ENCODE measurements at places on chromosomes 12 and 14. TPM values are rescaled to one million over a fixed set of nuclear protein-coding genes. Genes with fewer than 3 reads are reported as not detected.

GRCh38 chr14:99791476-99792209 lies 1.6 kb upstream of the EML1 start:
- H3K4me3 ChIP-seq, result no peak overlapping the region
- H3K4me1 ChIP-seq, result peaks cover 33% of the 10 kb centered on the region
- no peaks in the 10 kb centered on the region for H3K36me3 ChIP-seq
- peak overlapping the region; percentile 91 for H3K27ac ChIP-seq
- peaks cover 54% of the 10 kb centered on the region for H3K27me3 ChIP-seq

DNA sequence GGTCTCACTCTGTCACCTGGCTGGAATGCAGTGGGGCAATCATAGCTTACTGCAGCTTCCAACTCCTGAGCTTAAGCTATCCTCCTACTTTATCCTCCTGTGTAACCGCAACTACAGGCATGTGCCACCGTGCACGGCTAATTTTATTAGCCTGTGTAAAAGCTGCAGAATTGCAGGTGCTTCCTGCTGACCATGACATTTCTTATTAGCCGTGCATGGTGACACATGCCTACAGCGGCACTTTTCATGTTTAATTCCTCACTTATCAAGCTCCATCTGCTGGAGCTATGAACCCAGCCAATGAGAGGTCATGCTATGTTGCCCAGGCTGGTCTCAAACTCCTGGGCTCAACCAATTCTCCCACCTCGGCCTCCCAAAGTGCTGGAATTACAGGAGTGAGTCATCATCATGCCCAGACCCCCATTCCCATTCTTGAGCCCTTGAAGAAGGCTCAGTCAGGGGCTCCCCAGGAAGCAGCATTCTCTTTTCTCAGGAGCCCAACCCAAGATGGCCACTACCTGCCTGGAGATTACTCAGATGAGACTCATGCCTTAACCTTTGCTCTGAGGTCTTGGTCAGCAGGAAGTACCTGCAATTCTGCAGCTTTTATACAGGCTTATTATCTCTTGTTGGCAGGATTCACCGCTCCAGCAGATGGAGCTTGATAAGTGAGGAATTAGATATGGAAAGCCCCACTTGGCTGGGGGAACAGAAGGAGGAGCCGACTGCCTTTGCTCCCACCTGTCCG lies 503.2 kb downstream of the MED13L start:
- no peaks in the 10 kb centered on the region for H3K36me3 ChIP-seq
- H3K27ac ChIP-seq, result no peak overlapping the region

ERH gene
- total RNA-seq, result 52.7 TPM

DNA sequence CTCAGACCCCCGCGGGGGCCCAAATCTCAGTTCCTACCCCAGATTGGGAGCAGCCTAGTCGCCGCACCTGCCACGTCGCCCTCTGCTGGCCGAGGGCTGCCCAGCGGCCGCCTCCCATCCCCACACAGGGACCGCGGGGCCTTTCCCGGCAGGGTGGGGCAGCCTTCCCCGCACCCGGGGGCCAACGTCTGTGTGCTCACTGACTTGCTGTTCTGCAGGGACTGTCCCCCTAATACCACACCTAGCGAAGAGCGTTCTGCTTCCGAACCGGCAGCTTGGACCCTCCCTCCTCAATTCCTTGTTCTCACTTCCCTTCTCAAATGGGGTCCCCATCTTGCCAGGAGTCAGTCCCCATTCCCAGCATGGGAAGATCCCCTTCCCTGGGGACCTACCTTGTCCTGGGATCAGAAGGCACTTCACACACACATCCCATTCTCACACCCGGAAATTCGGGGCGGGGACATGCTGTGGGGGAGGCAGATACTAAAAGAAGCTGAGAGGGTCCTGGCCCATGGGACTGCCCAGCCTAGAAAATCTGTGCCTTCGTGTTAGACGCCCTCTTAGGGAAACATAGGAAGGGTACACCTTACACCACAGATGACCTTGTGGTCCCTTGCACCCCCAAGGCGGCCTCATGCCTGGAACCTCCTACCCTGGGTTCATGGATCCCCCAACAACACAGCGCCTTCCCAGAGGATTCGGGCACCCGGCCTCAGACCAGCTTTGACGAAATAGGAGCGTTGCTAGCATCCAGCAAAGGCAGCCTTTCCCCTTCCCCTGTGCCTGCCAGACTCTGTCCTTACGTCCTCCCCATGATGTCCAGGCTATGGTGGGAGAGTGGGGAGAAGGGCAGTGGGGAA lies 16.4 kb downstream of the ACVRL1 start:
- peak overlapping the region; percentile 73 for H3K27ac ChIP-seq
- H3K27me3 ChIP-seq, result no peaks in the 10 kb centered on the region
- H3K4me1 ChIP-seq, result peaks cover 4% of the 10 kb centered on the region
- peak; percentile 72 for DNase-seq
- H3K4me3 ChIP-seq, result no peak overlapping the region

GRCh38 chr14:106038263-106038662 lies 511.9 kb downstream of the TMEM121 start:
- H3K4me1 ChIP-seq, result no peaks in the 10 kb centered on the region
- no peak for DNase-seq
- H3K27ac ChIP-seq, result no peak overlapping the region
- no peaks in the 10 kb centered on the region for H3K36me3 ChIP-seq

LRRIQ1 gene
- not detected for total RNA-seq

CDH24 gene
- 1.2 TPM for total RNA-seq

- DNase-seq, result peak; percentile 13
- no peak overlapping the region for H3K4me3 ChIP-seq
- peak overlapping the region; percentile 10 for H3K27ac ChIP-seq
- H3K27me3 ChIP-seq, result no peaks in the 10 kb centered on the region
These were observed 21.9 kb upstream of the MAP1LC3B2 start for GRCh38 chr12:116537101-116537904.

GRCh38 chr12:124746649-124747425 lies 116.8 kb downstream of the SCARB1 start:
- no peak overlapping the region for H3K4me3 ChIP-seq
- no peak for DNase-seq
- peaks cover 22% of the 10 kb centered on the region for H3K4me1 ChIP-seq
- H3K27me3 ChIP-seq, result no peaks in the 10 kb centered on the region

- H3K4me1 ChIP-seq, result peaks cover 26% of the 10 kb centered on the region
- no peak overlapping the region for H3K4me3 ChIP-seq
- peaks cover 31% of the 10 kb centered on the region for H3K36me3 ChIP-seq
- no peak for DNase-seq
- no peak overlapping the region for H3K27ac ChIP-seq
These were observed 7.2 kb downstream of the NAB2 start for GRCh38 chr12:57096099-57096572.

DNA sequence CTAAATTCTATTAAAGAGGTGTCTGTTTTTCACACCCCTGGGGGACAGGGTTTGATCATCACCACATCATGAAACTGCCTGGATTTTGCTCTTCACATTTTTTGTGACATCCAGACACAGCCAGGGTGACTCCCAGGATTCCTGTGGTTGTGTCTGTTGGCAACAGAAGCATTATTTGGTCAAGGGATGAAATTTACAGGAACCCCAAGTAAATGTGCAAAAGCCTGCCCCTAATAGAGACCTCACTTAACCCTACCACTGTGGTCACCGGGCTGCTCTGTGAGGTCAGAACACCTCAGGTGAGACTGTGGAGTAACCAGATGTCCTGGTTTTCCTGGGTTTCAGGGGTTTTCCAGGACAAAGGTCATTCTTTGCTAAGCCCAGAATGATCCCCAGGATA lies 103.8 kb downstream of the DAD1 start:
- H3K4me3 ChIP-seq, result no peak overlapping the region
- no peaks in the 10 kb centered on the region for H3K4me1 ChIP-seq
- no peak overlapping the region for H3K27ac ChIP-seq
- no peak for DNase-seq
- H3K27me3 ChIP-seq, result no peaks in the 10 kb centered on the region

DNA sequence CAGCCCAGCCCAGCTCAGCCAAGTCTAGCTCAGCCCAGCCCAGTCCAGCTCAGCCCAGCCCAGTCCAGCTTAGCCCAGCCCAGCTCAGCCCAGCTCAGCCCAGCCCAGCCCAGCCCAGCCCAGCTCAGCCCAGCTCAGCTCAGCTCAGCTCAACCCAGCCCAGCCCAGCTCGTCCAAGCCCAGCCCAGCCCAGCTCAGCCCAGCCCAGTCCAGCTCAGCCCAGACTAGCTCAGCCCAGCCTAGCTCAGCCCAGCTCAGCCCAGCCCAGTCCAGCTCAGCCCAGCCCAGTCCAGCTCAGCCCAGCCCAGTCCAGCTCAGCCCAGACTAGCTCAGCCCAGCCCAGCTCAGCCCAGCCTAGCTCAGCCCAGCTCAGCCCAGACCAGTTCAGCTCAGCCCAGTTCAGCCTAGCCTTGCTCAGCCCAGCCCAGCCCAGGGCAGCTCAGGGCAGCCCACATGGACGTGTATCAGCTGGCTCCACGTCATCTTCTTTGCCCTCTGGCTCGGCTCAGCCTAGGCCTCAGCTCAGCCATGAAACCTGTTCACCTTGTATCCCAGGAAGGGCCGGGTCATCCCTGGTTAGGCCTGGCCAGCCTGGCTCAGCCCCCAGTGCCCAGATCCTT lies 185.6 kb downstream of the TMEM121 start:
- no peak overlapping the region for H3K4me3 ChIP-seq
- no peak overlapping the region for H3K27ac ChIP-seq
- no peak for DNase-seq
- no peaks in the 10 kb centered on the region for H3K27me3 ChIP-seq
- H3K4me1 ChIP-seq, result no peaks in the 10 kb centered on the region

DNA sequence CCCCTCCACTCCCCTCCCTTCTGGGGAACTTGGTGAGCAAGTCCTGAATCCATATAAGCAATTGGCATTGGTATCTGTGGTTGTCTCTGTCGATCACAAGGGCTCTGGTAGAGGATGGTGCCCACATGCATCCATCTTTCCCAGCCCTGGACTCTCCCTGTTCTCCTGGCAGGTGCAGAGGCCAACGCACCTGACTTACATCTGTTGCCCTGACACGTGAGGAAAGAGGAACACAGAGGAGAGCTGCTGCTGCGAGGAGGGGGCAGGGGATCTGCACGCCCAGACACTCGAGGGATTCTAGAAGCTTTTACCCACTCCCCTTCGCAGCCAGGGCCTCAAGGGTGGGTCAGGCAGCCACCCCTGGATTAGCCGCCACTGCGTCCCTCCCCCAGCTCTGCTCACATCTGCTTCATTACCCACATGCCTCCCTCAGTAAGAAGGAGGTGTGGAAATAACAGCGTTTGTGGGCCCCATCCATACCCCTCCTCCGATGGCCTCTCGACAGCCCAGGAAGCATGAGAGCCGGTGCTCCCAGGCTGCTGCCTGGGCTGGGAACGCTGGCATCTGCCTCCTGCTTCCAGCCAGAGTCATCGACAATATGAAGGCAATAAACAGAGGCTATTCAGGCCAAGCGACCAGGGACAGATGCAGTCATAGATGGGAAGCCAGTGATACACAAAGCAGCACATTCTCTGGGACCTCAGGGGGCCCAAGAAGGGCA lies 56.5 kb downstream of the KDM2B start:
- H3K27me3 ChIP-seq, result no peaks in the 10 kb centered on the region
- DNase-seq, result no peak
- no peaks in the 10 kb centered on the region for H3K4me1 ChIP-seq
- no peak overlapping the region for H3K4me3 ChIP-seq
- no peak overlapping the region for H3K27ac ChIP-seq

FAM186B gene
- total RNA-seq, result not detected

SETD3 gene
- 50.1 TPM for total RNA-seq

- H3K4me1 ChIP-seq, result no peaks in the 10 kb centered on the region
- no peak overlapping the region for H3K27ac ChIP-seq
- no peak for DNase-seq
- no peaks in the 10 kb centered on the region for H3K36me3 ChIP-seq
- H3K27me3 ChIP-seq, result no peaks in the 10 kb centered on the region
- H3K4me3 ChIP-seq, result no peak overlapping the region
These were observed 13.7 kb downstream of the FGF6 start for GRCh38 chr12:4431866-4432265.

- H3K27me3 ChIP-seq, result no peaks in the 10 kb centered on the region
- DNase-seq, result peak; percentile 66
- H3K4me1 ChIP-seq, result peaks cover 53% of the 10 kb centered on the region
- H3K4me3 ChIP-seq, result peak overlapping the region; percentile 81
These were observed 760 bp downstream of the ACTN1 start for GRCh38 chr14:68978172-68978911.

DNA sequence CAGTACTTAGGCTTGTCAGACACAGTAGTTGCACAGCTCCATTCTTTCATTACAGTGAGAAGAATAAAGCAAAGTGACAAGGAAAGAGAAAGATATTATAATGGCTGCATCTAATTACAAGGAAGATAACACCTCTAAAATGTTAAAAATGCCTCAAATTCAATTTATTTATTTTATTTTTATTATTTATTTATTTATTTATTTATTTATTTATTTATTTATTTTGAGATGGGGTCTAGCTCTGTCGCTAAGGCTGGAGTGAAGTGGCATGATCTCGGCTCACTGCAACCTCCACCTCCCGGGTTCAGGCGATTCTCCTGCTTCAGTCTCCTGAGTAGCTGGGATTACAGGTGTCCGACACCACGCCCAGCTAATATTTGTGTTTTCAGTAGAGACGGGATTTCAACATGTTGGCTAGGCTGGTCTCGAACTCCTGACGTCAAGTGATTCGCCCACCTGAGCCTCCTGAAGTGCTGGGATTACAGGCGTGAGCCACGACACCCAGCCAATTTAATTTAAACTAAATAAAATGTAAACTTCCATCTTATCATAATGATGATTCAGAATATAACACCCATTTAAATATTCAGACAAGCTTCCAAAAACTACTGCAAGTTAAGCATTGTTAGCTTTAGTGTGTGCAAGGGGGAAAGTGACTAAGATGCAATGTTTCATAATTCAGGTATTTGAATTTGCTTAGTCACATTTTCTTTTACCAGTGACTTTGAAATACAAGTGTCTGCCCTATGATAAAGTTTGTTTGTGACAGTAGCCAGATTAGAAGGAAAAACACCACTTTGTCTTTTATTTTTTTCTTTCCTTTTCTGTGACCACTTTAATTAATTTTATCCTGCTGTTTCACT lies 2.4 kb upstream of the CFAP54 start:
- no peaks in the 10 kb centered on the region for H3K36me3 ChIP-seq
- DNase-seq, result no peak
- H3K4me3 ChIP-seq, result no peak overlapping the region
- peaks cover 4% of the 10 kb centered on the region for H3K27me3 ChIP-seq
- H3K4me1 ChIP-seq, result no peaks in the 10 kb centered on the region
- H3K27ac ChIP-seq, result no peak overlapping the region

SERPINA1 gene
- 35.2 TPM for total RNA-seq

DNA sequence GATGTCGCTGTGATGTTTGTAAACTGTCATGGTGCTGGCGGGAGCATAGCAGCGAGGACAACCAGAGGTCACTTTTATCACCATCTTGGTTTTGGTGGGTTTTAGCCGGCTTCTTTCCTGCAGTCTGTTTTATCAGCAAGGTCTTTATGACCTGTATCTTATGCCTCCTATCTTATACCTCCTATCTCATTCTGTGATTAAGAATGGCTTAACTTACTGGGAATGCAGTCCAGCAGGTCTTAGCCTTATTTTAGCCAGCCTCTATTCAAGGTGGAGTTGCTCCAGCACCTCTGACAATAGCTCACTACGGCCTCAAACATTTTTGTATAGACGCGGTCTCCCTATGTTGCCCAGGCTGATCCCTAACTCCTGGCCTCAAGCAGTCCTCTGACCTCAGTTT lies 53.7 kb downstream of the B4GALNT3 start:
- no peaks in the 10 kb centered on the region for H3K27me3 ChIP-seq
- no peaks in the 10 kb centered on the region for H3K36me3 ChIP-seq
- DNase-seq, result no peak
- H3K27ac ChIP-seq, result no peak overlapping the region
- H3K4me3 ChIP-seq, result no peak overlapping the region

- H3K27ac ChIP-seq, result no peak overlapping the region
- H3K4me1 ChIP-seq, result no peaks in the 10 kb centered on the region
- H3K27me3 ChIP-seq, result no peaks in the 10 kb centered on the region
- H3K36me3 ChIP-seq, result no peaks in the 10 kb centered on the region
These were observed 36.9 kb upstream of the CRACR2A start for GRCh38 chr12:3789838-3790237.

Measured in transverse colon (tissue), 4 donors.